Breast epithelium (tissue), 4 donors: ENCODE measurements at places on chromosomes 13 and 19.
A peak's percentile ranks its signal among the peaks of the same experiment; 100 is the strongest.

DNA sequence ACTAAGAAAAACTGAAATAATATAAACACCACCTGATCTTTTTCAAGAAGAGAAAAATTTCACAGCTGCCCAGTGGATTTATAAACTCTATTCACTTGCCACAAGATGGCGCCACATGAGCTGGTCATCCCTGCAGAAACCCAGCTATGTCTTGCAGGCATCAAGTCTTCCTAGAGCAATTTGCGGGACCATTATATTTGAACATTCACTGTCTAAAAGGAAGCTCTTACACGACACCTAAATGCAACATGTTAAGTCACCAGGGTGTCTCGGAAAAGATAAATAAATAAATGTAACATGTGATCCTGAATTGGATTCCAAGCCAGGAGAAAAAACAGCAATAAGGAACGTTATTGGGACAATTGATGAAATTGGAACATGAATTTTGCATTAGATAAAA, 20.3 kb upstream of the AKT2 start:
- peak; percentile 74 for DNase-seq

DNA sequence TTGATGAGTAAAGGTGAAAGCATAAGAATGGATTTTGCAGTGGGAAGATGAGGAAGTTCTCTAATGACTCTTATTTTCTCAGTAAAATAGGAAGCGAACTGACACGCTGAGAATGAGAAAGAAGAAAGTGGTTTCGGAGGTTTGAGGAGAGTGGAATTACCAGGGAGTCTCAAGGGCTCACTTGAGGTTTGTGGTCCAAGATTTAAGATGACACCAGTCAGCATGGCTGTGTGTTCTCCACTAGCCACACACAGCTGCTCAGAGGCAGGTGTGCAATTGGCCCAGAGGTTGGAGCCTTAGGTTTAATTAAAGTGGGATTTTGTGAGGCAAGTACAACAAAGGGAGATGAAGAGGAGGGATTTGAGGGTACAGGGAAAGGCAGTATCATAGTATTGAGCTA, 99.6 kb upstream of the NBEA start:
- DNase-seq, result no peak

GRCh38 chr13:73943137-73943964, 190.9 kb downstream of the KLF12 start:
- no peak for DNase-seq

- no peak for DNase-seq
Measured at GRCh38 chr13:25295228-25295627, 6.2 kb upstream of the NUP58 start.

DNA sequence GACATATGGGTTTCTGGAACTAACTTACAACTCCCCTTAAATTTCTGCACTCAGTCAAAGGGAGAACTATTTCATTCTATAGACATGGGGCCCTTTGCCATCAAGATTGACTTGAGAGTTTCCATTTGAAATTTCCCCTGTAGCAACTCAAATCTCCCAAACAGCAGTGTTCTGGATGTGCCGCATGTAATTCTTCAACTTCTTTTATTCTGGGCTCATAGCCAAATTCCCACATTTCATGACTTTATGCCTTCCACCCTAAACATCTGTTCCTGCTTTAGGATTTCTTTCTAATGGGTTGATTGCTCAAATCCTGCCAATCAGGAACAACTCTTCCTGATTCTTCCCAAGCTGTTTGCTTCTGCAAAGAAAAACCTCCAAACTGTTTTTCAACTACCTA, 336.0 kb downstream of the TBC1D4 start:
- DNase-seq, result no peak

DNA sequence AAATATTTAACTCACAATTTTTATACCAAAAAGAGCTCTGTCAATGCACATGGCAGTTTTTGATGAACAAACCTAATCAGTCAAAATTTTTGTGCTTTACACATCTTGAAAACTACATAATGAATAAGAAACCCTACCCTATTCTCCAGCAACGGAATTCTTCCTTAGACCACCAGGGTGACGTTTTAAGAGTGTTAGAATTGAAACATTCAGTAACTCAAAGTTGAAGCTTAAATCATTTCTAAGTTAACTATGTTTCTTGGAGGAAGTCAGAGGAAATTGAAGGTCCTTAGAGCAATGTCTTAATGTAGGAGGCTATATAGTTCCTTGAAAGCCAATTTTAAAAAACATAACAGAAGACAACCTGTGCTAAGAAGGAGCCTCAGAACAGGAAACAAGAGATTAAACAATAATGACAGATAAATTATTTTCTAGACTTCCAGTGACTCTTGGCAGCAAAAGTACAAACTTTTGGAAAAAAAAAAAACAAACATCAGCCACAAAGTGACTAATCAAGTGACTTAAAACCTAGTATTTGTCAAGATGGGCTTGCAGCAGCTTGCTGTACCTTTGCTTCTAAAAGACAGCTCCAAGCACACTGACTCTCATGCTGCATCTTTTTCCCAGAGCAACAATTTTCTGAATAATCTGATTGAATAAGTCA, 6.2 kb downstream of the SPRY2 start:
- no peak for DNase-seq

GRCh38 chr13:114149774-114150740, 17.6 kb upstream of the RASA3 start:
- no peak for DNase-seq

GRCh38 chr13:20394506-20394905, 131.2 kb downstream of the CRYL1 start:
- no peak for DNase-seq

DNA sequence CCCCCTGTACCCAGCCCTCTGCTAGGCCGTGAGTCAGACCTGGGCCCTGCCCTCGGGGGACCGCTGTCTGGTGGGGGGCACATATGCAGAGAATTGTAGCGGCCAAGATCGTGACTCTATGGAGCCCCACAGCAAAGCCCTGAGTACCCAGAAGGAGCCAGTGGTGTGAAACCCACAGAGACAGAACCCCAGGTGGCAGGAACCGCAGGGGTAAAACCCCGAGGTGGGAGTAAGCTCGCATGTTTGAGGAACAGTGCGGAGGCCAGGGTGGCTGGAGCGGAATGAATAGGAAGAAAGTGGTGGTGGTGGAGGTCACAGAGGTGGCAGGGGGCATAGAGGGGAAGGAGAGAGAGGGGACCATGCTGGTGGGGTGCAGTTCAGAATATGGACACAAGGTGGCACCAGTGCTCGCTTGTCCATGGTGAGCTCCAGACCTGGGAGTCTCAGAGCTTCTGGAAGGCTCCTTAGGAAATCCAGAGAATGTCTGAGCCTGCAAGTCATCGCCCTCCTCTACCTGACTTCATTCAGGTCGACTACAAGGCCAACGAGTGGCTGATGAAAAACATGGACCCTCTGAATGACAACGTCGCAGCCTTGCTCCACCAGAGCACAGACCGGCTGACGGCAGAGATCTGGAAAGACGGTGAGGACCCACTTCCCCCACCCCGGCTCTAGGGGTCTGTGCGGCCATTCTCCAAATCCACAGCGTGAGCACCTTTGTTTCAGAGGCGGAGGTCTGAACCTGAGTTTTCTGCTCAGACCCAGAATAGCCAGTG, 48.9 kb downstream of the MYH14 start:
- no peak for DNase-seq

- no peak for DNase-seq
Measured at GRCh38 chr13:105655046-105655445, 880.4 kb downstream of the EFNB2 start.

GRCh38 chr13:90872491-90873025, 474.9 kb upstream of the MIR17HG start:
- no peak for DNase-seq

DNA sequence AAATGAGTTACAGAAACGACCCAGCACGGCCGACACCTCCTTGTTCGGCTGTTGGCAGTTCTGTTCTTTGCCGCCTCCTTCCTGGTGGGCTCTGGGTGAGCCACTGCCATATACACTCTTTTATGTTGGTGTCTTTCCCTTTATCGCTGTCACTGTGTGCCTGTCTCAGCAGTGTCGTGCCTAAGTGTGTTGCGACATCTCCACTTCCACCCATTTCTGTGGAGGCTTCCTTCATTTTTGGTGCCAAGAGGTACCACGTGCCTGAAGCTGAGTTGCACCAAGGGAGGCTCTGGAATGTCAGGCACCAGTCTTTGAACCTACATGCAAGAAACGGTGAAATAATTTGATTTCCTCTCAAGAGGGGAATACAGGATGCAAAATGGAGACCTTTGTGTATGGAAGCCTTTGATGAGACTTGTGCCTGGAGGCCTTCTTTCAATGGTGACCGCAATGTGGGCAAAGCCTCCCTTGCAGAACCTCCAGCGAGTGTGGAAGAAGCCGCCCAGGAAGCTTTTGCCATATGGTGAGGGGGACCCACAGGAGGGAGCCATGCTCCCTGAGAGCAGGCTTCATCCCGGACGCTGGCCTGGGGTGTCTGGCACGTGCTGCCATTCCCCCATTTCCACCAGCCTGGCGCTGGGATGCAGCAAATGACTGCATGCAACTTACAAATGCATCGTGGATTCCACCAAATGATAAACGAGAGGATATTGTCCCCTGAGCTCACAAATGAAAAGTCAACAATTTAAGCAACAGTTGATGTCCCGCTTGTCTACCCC, 136.2 kb downstream of the TEX29 start:
- no peak for DNase-seq

DNA sequence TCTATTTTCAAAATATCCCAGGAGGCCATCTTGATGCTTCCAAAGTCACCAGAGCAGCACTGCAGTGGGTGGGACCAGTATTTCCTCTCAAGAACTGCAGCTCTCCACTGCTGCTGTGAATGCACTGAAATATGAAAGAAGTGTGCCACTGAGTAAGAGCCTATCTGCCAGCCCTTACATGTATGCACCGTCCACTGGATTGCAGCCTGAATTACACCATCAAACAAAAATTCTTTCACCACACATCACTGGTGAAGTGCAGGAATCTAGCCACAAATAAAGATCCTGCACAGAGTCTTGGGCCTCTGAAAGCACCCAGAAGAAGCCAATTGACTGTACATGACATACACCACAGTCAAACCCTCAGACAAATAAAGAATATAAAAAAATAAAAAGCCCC, 249.0 kb downstream of the LHFPL6 start:
- no peak for DNase-seq

GRCh38 chr13:26500618-26501320, 56.7 kb upstream of the WASF3 start:
- no peak for DNase-seq

GRCh38 chr13:39025433-39025839, 12.5 kb downstream of the PROSER1 start:
- DNase-seq, result no peak

DNA sequence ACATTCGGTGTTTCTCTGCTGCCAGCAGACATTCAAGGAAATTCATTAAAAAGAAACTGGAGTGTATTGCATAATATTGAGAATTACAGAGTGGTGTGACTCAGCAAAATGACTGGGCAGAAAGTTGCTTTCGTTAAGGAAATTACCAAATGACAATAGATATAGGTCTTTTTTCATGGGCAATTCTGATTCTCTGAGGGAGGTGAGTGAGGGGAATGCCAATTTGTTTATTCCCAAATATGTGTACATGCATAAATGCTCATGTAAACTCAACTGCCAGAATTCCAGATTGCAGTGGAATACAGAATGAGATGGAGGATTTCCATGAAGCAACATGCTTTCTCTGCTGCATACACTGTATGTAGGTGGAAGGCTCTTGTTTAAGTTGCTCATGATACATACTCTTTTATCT, 1730.1 kb downstream of the SLITRK5 start:
- no peak for DNase-seq

- DNase-seq, result no peak
Measured at GRCh38 chr19:2678044-2678671, 24.3 kb downstream of the GNG7 start.

DNA sequence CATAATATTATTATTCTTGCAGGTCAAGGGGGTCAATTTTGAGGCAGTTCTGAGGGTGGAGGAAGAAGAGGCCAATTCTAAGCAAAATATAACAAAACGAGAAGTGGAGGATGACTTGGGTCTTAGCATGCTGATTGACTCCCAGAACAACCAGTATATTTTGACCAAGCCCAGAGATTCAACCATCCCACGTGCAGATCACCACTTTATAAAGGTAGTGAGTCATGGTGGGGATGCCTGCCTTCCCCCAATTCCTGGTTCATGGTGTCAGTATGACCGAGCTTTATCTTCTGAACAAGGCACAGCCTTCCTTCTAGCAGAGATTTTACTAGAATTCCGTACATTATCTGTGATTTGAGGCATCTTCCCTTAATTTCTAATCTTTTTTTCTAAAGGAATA, 9.4 kb upstream of the DCUN1D2 start:
- DNase-seq, result no peak

GRCh38 chr13:109110159-109110558, 480.7 kb downstream of the MYO16 start:
- DNase-seq, result no peak

- DNase-seq, result no peak
Measured at GRCh38 chr19:7830272-7830771, 304 bp downstream of the EVI5L start.

DNA sequence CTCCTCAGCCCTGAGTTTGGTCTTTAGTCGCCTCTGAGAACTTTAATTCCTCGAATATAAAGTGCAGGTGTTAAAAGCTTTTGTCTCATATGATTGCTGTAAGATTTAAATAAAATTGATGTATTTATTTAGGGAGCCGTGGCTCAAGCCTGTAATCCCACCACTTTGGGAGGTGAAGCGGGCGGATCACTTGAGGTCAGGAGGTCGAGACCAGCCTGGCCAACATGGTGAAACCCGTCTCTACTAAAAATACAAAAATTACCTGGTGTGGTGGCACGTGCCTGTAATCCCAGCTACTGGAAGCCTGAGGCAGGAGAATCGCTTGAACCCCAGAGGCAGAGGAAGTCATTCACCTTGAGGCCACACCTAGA, 559 bp upstream of the SLC1A5 start:
- DNase-seq, result no peak

- DNase-seq, result no peak
Measured at GRCh38 chr19:12838182-12838885, at the start of gene MAST1. MAST1 (plus strand) TSS chr19:12838515; CDS start chr19:12838573, 58 bp downstream.

DNA sequence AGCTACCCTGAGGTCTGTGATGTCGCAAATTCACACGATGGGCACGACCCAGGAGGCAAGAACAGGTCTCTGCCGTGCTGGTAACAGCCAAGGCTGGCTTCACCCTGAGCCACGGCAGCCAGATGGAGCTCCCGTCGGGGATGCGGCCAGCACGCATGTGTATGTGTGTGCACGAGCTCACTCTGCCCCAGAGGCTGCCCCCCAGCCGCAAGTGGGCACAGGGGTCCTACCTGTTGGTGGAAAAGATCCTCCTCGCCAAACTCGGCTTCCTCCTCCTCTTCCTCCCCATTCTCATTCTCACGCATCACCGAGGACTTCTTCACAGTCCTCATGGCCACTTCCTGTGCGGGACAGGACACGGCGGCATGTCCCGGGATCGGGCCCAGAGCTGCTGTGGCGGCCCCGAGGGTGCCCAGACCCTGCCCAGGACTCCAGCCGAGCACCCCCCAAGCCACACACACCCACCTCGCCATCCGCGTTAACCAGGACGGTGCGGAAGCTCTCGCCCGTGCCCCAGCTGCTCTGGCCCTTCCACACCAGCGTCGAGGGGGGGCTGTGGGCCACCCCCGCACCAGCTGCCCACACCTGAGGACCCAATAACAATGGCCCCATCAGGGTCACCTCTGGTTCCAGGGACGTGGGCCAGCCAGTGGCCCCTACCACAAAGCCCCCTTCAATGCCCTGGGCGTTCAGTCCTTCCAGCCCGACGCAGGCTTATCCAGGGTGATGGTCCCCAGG, 4.1 kb upstream of the TIMM13 start:
- no peak for DNase-seq

GRCh38 chr19:4641132-4641531, 1.8 kb downstream of the TNFAIP8L1 start:
- no peak for DNase-seq

GRCh38 chr13:112159575-112160547, 92.9 kb downstream of the SOX1 start:
- no peak for DNase-seq

GRCh38 chr13:91154558-91155353, 192.7 kb upstream of the MIR17HG start:
- DNase-seq, result no peak
